Frontal cortex (tissue), 4 donors: ENCODE measurements at places on chromosomes 13 and 19. TPM values are rescaled to one million over a fixed set of nuclear protein-coding genes. Genes with fewer than 3 reads are reported as not detected.

DNA sequence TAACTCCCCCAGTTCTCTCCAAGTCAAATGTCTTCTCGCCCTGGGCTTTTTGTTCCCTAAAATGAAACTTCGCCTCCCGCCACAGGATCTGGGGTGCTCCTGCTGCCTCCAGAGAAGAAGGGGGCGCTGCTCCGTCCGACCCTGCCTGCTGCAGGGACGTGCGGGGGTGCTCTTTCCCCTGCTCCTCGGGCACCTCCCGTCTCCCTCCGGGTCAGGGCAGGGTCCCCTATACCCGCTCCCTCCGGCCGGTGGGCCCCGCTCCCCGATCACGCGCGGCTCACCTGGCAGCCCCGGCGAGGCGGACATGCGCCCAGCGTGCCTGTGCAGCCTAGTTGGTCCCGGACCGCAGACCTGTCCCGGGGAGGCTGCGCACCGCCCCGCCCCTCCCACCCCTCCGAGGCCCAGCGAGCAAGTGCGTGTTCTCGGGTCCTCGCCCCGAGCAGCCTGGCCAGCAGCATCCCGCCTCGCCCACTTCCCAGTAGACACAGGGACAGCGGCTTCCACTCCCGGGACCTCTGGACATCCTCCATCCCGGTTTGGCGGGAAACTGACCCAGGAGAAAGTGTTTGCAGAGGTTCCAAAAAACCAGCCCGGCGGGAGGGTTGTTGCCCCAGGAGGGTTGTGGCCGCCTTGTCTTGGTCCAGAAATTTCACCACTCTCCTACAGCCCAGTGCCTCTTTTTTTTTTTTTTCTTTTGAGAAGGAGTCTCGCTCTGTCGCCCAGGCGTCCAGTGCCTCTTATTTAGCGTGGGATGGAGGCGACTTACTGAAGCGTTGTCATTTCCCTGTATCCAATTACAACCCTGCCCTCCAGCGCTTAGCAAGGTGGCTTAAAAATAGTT lies at the start of gene OXGR1:
OXGR1 (minus strand) TSS at position 460 of the 841 bp plus-strand sequence. CDS start 6,717 bp downstream, outside the sequence.
- no peak for DNase-seq

DNA sequence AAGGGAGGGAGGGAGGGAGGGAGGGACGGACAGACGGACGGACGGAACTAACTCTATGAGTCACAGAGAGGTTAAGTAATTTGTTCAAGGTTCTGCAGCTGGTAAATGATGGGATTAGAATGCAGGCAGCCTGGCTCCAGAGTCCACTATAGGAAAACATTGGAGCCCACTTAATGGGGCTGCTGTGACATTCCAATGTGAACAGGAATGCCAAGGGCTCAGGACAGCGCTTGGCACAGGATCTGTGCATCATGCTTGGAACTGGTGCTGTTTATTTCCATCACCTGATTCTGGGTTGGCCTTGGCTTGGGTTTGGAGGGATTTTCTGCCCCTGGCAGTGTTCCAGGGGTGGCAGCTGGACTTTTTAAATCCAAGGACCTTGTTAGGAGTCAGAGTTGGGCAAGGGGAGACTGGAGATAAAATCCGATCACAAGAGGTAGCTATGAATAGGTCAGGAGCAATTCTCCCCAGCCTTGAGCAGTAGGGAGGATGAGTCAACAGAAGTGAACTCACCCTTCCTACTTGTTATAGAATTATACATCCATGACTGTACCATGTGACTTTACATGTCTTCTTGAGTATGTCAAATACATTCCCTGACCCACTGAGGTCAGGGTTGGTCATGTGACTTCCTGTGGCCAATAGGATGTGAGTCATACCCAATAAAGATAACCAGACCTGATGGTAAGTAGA lies 7.8 kb upstream of the HIF3A start:
- DNase-seq: no peak

DNA sequence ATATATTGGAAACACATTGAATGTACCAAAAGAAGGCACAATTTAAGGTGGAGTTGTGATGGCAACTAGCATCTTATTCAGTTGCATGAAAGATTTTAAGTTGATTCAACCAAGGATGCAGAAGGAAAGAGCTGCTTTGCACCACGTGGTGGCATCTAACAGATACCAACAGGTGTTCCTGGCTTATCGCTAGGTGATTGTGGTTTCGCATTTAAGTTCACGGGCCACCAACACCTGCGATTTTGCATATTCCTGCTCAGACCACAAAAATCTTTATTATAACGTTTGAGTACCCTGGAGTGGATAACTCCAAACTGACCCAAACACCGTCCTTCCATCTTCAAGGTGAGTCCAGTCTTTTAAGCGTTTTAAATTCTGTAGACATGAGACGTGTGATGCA lies 45.3 kb downstream of the RGCC start:
- DNase-seq: no peak

DNA sequence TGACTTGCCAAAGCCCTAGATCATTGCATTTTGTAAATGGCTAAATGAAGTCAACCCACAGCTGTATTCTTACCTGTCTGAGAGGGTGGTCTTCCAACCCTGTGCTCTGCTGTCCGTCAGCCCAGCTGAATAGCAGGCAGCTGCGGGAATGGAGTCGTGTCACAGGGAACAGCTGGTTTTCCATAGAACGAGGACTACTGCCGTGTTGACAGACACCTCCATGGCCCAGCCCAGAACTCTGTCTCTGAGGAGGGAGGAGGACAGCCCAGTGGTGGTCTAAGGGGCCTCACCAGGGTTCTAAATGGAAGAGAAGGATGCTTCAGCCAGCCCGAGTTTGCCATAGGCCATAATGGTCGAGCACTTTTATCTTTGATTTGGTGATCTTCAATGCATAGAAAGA lies 110.7 kb downstream of the SLC7A1 start:
- DNase-seq: no peak

DNA sequence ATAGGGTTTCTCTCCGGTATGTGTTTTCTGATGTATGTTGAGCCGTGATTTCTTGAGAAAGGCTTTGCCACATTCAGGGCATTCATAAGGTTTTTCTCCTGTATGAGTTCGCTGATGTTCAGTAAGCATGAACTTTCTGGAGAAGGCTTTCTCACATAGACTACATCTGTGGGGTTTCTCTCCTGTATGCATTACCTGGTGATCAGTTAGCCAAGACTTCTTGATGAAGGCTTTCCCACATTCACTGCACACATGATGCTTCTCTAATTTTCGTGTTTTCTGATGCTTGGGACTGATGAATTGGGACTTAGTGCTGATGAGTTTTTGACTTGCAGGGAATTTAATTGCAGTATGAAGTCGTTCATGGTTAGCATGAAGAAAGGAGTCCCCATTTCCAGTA lies 21.1 kb downstream of the ZNF350 start:
- no peak for DNase-seq

ING1 gene
- total RNA-seq: 22.4 TPM
